Fibroblast of lung (primary cell): ENCODE measurements at places on chromosomes 16 and 17. TPM values are rescaled to one million over a fixed set of nuclear protein-coding genes. Genes with fewer than 3 reads are reported as not detected.
A peak's percentile ranks its signal among the peaks of the same experiment; 100 is the strongest.

Gene SLC38A8
- not detected in 2 replicates for total RNA-seq

Gene DUSP3
- total RNA-seq = 43.4 and 51.2 TPM in 2 replicates

Gene TBX2
- total RNA-seq = 98.1 and 148 TPM in 2 replicates

Gene HOXB4
- total RNA-seq = 6.2 and 8.9 TPM in 2 replicates

Gene CTF1
- 1.8 and 5.3 TPM in 2 replicates for total RNA-seq

DNA sequence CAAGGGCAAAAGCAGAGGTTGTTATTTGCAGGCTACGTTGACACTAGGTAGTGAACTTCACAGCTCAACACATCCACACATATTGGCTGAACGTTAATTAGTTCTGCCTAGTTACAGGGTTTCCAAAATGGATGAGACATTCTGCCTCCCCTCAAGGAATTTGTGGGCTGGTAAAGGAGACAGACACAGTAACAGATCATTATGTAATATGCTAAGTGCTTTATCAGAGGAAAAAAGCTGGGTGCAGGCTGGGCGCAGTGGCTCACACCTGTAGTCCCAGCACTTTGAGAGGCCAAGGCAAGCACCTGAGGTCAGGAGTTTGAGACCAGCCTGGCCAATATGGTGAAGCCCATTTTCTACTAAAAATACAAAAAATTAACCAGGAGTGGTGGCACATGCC, 26.2 kb downstream of the BMERB1 start:
- no peak for DNase-seq

DNA sequence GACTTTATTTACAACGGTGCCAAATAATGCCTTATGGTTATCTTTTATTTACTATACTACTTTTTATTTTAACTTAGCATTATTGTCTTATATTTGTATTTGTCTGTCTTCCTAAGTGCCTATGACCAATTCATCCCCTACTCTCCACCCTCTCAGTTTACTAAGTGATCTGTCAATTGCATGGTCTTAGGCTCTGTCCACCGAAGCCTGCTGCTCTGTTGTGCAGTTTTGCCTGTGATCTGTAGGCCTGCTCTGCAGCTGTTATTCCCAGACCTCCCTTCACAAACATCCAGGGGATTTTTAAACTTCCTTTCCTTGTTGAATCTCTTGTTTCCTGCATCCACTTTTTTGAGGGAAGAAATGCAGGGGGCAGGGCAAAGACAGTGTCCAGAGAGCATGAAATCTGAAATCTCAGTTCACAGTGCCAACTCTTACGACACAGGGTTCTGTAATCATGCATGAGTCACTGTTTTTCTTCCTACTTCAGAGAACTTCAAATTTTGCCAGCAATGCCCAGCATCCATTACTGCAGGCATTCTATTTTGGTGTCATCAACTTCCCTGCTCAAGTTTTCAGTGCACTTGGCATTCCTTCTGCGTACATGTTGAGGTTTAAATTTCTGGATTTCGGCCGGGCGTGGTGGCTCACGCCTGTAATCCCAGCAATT, 11.4 kb downstream of the SLFN5 start:
- peak; percentile 94 for DNase-seq

DNA sequence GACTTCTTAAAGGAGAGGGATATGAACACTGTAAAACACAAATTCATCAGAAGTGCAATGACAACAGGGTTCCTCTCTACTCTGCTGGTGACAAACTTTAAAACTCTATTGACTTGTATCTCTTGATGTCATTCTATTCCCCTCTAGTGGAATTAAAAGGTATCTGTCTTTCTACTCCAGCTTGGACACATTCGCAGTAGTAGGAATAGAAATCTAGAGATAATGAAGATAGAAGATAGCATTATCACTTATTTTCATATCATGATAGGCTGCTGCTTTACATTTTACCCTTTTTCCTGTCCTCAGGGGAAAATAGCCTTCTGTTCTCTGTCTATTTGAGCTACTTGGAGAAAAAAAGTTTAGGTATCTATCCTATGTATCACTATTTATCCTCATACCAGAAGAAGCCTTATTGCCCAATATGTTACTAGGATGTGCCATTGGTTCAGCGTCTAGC, 209.6 kb upstream of the CACNG5 start:
- DNase-seq = peak; percentile 26

DNA sequence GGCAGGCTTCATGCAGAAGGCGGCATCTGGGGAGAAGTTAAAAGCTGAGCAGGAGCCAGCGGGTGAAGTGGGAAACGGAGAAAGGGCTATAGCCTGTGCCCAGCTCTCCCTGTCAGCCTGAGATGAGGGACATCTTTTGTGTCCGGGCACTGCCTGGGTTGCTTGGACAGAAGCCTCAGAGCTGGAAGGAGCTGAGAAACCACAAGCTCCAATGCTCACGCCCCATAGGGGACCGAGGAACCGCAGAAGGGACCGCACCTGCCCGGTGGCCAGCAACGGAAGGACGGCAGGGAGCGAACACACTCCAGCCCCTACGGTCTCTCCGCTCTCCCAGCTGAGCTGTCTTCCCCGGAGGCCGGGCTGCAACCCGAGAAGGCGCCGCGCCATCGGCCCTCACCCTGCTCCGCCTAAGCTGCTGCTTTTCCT, 175.8 kb downstream of the NPIPB11 start:
- DNase-seq = peak; percentile 41
